ENCODE measurements at places on chromosomes 7 and 10. TPM values are rescaled to one million over a fixed set of nuclear protein-coding genes. Genes with fewer than 3 reads are reported as not detected.

Gene SLC16A12
- total RNA-seq = under 0.01 TPM

Gene GATA3
- not detected for total RNA-seq

Gene ASZ1
- total RNA-seq = not detected

Gene SLIT1
- under 0.01 TPM for total RNA-seq

Gene CEP55
- total RNA-seq = 3.8 TPM

Gene NEBL
- total RNA-seq = 0.17 TPM

Gene AKR1C4
- total RNA-seq = not detected

Gene LRRD1
- total RNA-seq = not detected

Gene MARVELD1
- total RNA-seq = 41.4 TPM

Gene CFAP46
- 1.5 TPM for total RNA-seq

Gene RBAK
- 6.8 TPM for total RNA-seq

Gene TNPO3
- 77.1 TPM for total RNA-seq

Gene TRRAP
- total RNA-seq = 25.3 TPM

Gene GJD4
- total RNA-seq = not detected

Gene NCAPG2
- 7.3 TPM for total RNA-seq

Gene TMEM26
- 2.8 TPM for total RNA-seq

Gene MPP7
- total RNA-seq = 0.29 TPM

Gene ANKRD22
- not detected for total RNA-seq

Gene PDCD4
- total RNA-seq = 94.7 TPM

Gene CALML3
- total RNA-seq = not detected

Gene LBX1
- not detected for total RNA-seq

Gene LSM8
- 34.8 TPM for total RNA-seq

Gene GRID2IP
- not detected for total RNA-seq

Gene ANKRD26
- total RNA-seq = 13.5 TPM

Gene TMEM140
- total RNA-seq = 14.1 TPM

Gene CFAP70
- total RNA-seq = 1.7 TPM

Gene NEUROG3
- not detected for total RNA-seq

Gene ASB10
- total RNA-seq = not detected

Gene INTS1
- total RNA-seq = 67.5 TPM

Gene AMPH
- total RNA-seq = 7.8 TPM

Gene PLEKHS1
- under 0.01 TPM for total RNA-seq
